ENCODE measurements at places on chromosomes 7 and 10. TPM values are rescaled to one million over a fixed set of nuclear protein-coding genes. Genes with fewer than 3 reads are reported as not detected.

- no peak for DNase-seq
Measured at GRCh38 chr7:156881679-156882078, 11.3 kb downstream of the LMBR1 start.

DNA sequence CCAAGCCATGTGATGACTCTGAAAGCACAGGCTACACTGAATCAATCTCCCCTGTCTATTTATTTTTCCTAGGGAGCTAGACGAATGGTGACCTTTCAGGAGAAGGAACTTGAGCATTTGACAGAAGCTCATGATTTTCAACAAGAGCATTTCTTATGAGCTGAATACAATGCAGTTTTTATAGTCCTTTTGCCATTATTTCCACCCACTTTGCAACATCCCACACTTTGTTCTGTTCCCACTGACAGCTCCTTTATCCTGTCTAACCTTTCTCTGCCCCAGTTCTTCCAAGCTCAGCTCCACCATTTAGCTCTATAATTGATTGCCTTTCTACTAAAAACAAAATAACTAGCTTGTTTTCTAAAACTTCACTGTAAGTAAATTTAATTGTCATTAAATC, 91.9 kb upstream of the PRSS1 start:
- no peak for DNase-seq

GRCh38 chr10:58590152-58590840, 77.6 kb downstream of the BICC1 start:
- no peak for DNase-seq

- no peak for DNase-seq
Measured at GRCh38 chr10:76136961-76137360, 705.5 kb downstream of the LRMDA start.

The ETV1 gene
- total RNA-seq: 0.10 TPM

The HPSE2 gene
- not detected for total RNA-seq

The TMEM176B gene
- total RNA-seq: not detected

DNA sequence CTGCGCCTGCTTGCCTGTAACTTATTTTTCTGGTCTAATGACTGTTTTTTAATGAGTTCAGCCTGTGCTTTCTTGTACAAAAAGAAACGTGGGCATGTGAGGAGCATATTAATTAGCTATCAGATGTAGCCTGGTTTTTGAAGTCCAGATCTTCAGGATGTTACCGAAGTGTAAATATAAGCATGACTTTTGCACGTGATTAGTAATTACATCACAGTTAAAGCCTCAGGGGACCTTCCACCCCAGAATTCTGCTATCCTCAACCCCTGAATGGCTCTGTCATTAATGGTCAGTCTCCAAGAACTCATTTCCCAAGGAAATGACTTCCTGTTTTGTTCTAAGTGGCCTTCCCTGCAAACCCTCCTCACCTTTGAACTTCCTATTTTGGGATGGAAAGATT, 2.1 kb upstream of the PRXL2A start:
- no peak for DNase-seq

- no peak for DNase-seq
Measured at GRCh38 chr10:6283655-6284054, 80.9 kb downstream of the PFKFB3 start.

The BHLHA15 gene
- total RNA-seq: 0.76 TPM

- DNase-seq: no peak
Measured at GRCh38 chr7:97685952-97686351, 45.9 kb upstream of the TAC1 start.

The DYDC2 gene
- total RNA-seq: not detected

GRCh38 chr10:70258216-70258615, 25.0 kb upstream of the PPA1 start:
- DNase-seq: no peak
